ENCODE measurements at places on chromosomes 11 and 22. TPM values are rescaled to one million over a fixed set of nuclear protein-coding genes. Genes with fewer than 3 reads are reported as not detected.

GRCh38 chr22:38837414-38837928, 6.4 kb downstream of the NPTXR start:
- no peak for DNase-seq

The OR10A2 gene
- total RNA-seq: not detected

GRCh38 chr11:2298795-2299761, 2.6 kb downstream of the C11orf21 start:
- peak; percentile 70 for DNase-seq

The LRP4 gene
- total RNA-seq: 6.3 TPM

The BIRC3 gene
- total RNA-seq: 4.0 TPM

- no peak for DNase-seq
These were observed 618.9 kb downstream of the BRD1 start for GRCh38 chr22:49208768-49209252.

The MN1 gene
- total RNA-seq: 4.5 TPM

The MOB2 gene
- 31.6 TPM for total RNA-seq

The MLC1 gene
- not detected for total RNA-seq

- DNase-seq: no peak
These were observed 59.8 kb downstream of the C11orf91 start for GRCh38 chr11:33640730-33641371.

The CDKN1C gene
- total RNA-seq: 29.7 TPM

DNA sequence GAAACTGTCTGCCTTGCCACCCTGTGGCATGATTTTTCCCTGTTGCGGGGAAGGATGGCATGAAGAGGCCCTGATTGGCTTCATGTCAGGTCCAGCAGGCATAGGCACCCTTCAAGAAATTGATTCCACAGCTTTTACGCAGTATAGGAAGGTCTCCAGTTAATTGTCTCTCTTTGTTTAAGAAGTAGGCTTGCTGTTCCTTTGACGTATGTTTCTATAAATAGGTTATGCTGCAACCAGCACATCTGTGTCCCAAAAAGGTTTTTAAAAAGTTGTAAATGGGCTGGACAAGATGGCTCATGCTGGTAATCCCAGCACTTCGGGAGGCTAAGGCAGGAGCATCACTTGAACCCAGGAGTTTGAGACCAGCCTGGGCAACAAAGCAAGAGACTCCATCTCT, 62.6 kb downstream of the CD6 start:
- no peak for DNase-seq

DNA sequence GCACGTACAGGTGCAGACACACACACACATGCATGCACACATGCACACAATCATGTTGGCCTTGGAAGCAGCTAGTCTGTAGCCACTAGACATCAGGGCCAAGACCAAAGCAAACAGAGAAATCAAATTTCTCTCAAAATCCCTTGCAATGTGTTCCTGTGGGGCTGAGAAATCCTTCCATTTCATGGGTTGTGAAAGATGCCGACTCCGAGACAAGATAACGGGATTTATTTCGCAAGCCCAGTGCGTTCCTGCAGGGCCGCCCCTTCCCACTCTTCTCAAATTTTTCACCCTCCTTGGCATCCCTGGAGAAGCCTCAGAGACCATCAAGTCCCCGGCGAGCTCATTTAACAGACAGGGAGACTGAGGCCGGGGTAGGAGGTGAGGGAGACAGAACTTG, 366.7 kb downstream of the MN1 start:
- no peak for DNase-seq

DNA sequence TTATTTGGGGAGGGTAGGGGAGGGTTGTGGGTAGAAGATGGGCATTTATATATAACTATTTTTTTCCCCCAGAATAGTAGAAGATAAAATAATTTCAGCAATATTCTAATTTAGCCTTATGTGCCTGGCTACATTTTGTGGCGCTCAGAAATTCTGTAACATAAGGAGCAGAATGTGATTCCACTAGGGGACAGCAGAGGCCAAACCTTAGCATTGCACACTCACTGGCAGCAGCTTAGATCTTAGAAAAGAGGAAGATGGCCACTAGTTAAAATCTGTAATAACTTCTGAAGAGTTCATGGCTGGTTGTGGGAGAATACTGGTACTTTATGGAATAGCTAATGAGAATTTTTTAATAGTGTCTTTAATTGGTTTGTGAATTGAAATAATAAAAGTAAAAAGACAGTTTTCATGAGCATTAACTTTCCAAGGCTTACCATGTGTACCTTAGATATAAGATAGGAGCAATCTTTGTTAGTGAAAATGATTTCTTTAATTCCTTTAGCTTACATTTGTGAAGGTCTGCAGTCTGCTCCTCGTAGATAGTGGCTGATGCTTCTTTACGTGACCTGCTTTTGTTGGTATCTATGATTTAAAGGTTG, 33.1 kb downstream of the DDX10 start:
- peak; percentile 19 for DNase-seq

- peak; percentile 23 for DNase-seq
These were observed 977 bp upstream of the PGGHG start for GRCh38 chr11:287821-288477.

The DKK3 gene
- total RNA-seq: 21.2 TPM

The ASPHD2 gene
- total RNA-seq: 0.38 TPM

All from thyroid gland (tissue), 4 donors.